ENCODE measurements at places on chromosomes 6 and 20.

DNA sequence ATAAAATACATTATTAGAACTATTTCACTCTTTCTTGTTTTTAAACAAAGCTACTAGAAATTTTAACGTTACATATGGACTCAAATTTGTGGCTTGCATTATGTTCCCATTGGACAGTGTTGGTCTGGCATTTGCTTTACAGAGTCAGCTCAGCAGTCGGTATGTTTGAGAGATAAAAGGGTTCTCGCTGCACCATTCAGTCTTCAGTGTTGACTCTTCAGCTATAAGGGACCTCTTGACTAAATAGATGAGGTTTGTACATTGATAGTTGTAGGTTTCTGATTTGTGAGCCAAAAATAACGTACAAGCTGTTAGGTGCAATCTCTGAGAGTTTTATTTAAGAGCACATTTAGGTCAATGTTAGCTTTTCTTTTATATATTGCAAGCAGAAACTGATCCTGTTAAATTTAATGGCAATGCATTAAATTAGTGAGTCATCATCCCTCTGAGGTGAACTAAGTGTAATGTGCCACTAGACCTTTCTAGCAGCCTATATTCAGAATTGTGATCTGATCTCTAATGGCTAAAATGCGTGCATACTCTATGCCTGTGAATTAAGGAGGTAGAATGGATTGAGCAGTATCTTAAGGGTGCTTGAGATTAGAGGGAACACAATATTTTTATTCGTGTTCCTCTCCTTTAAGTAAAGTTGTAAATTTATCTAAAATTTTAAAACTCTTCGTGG lies 485.6 kb upstream of the SYNCRIP start:
- DNase-seq: no peak

DNA sequence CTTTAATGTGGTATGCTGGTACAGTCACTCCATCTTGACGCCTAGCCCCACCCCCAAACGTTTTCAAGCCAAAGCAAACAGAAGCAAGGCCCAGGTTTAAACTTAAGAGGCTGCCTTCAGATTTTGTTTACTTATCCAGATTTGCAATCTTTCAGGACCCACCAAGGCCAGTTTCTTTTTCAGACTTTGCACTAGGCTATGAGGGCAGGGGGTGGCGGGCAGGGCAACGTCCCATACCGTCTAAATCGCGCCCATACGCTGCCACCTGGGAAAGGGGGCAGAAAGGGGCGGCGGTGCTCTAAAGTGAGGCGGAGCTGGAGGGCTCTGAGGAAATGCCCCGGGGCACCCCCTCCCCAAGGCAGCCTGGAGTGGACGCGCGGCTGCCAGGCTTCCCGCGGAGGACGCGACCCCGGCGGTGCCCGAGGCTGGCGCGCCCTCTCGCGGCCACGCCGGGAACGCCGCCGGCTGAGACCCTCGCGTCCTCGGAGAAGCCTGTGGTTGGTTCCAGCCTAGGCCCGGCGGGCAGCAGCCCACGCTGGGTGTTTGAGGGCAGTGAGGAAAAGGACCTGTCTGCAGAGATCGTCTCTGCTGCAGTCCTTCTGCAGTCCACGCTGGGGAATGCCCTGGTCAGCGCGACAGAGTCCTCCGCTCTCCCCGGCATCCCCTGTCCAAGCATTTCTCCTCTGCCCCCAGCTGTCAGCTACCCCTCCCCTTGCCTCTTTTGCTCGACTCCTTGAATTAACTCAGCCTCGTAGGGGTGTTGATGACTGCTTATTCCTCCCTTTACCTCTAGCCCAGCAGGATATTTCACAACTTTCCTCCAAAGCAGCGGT lies 129.2 kb upstream of the PRND start:
- no peak for DNase-seq

GRCh38 chr6:163386329-163386908 lies 28.1 kb upstream of the QKI start:
- DNase-seq: no peak

GRCh38 chr20:59242714-59243626 lies 57.4 kb upstream of the EDN3 start:
- DNase-seq: no peak

GRCh38 chr6:170237999-170238740 lies 52.7 kb downstream of the DLL1 start:
- DNase-seq: no peak

GRCh38 chr6:35230498-35230897 lies 16.7 kb downstream of the SCUBE3 start:
- no peak for DNase-seq

DNA sequence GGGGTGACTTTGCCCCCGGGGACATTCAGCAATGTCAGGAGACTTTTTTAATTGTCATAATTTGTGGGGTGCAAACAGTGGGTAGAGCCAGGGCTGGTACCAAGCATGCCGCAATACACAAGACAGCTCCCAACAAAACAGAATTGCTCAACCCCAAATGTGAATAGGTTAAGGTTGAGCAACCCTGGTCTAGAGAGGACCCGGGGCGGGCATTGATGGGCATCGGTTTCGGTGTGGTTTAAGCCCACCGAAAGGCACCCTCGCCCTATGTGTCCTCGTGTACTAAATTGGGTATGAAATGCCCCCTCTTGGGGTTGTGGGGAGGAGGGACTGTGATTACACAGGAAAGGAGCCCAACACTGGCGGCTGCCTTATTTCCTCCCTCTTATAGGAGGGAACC lies 36.0 kb downstream of the KIAA1755 start:
- DNase-seq: no peak

GRCh38 chr6:53796791-53797190 lies 2.0 kb downstream of the LRRC1 start:
- DNase-seq: no peak

DNA sequence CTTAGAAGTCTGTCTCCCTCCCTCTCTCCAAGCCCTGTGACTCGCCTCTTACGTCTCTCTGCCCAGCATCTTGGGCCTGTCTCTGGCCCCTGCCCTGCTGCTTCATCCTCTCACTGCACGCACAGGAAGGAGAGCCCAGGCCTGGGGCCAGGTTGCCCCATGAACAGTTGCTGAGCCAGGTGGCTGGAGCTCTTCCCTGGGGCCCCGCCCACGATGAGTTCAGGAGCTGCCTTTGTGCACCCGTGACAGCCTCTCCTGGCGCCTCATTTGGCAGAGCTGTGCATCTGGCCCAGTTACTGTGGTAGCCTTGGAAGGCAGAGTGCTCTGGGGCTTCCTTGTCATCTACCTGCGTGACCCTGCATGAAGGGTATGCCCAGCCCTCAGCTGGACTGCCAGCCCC lies 44.5 kb downstream of the SLC52A3 start:
- no peak for DNase-seq

DNA sequence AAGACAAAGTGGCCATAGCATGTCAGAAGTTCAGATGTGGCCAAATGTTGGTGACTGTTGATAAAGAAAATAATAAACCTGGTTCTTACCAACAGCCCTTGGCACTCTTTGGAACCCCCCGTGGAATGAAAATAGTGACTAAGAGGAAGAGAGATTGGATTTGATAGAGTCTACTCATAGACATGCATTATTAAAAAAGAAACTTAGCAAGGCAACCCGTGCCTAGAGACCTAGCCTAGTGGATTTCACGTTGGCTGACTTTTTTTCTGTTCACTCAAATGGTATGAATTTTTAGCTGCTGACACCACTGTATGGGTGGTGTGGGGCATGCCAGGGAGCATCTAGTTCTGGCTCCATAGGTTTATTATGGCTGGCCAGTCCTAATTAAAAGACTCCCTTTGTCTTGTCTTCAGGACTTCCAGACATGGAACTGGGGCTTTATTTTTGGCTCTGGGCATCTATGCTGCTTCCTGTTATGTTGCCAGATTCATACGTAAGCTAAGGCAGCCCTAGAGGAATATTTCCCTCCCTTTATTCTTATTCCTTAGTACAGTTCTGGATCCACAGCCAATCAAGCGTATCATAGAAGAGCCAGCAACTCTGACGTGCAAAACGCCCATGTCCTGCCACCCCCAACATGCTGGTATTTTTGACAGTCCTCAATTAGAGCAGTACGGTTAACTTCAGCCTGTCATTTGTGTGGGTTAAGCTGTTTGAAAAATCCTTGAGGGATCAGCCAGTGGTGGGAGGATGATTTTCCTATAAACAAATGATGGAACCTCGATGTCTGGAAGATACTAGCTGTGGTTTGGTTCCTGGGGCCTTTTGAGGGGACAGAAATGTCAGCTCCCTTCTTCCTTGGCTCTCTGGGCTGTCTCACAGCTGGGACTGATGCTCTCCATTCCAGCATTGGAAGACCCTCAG lies 127.5 kb downstream of the ISM1 start:
- DNase-seq: no peak

DNA sequence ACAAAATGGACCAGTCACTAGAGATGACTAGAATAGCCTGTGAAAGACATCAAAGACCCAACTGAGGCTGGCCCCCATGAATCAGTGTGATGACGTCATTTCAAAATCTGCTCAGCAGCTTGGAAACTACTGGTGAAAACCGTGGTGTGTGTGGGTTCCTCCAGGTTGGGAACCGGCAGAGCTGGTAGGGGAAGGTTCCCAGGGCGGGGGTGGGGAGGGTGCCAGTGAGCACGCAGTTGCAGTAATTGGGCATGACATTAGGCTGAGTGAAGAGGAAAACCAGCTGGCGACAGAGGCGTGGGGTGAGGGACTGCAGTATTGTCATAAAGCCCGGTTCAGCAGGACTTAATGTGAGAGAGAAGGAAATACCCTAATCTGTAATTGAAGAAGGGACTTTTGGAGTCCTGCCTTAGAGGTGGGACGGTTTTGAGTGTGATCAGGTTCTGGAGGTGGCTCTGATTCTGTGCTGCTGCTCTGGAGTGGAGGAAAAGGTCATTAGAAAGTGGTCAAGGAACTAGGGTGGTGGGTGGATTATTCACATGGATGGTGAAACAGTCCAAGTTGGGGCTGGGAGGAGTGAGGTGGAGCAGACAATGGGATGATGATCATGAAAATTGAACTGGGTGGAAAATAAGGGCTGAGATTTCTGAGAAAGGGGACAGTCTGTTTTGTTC lies 52.0 kb upstream of the MTHFD1L start:
- DNase-seq: no peak

- no peak for DNase-seq
Measured at GRCh38 chr6:45801471-45802289, 214.0 kb downstream of the CLIC5 start.

DNA sequence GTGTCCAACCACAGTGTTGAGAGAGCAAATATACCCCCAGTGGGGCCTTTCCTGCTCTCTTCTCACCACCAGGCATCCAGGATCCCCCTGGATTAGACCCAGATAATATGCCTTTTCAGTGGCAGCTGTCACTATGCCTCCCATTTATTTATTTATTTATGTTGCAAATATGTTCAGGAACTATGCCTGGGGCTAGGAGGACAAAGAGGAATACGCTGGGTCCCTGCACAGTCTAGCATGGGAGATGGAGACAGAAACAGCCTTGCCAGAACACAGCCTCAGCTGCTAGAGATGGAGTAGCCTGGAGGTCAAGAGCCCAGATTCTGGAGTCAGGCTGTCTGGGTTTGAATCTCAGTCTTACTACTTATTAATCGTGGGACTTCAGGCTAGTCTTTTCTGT lies 74.6 kb upstream of the LRFN2 start:
- no peak for DNase-seq

- no peak for DNase-seq
Measured at GRCh38 chr6:161189891-161190290, 84.0 kb downstream of the AGPAT4 start.

- no peak for DNase-seq
Measured at GRCh38 chr6:144160431-144161005, 10.2 kb downstream of the STX11 start.

- no peak for DNase-seq
Measured at GRCh38 chr6:34300332-34300751, 51.5 kb upstream of the SMIM29 start.

GRCh38 chr6:12782136-12782535 lies 65.6 kb downstream of the PHACTR1 start:
- DNase-seq: no peak

DNA sequence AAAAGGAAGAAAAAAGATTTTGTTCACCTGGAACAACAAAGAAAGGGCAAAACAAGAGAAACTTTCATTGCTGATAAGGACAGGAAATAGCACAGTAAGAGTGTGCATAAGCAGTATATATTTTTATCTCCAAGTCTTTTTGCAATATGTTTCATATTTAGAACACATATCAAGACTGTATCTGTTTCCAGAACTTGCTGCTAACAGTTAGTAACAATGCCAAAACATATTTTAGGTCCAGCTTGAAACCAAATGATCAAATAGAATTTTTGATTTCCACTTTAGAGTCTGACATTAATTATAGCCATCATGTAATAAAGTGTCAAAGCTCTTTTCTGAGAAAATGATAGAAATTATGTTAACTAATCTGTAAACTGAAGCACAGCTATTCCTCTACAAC lies 143.5 kb upstream of the SUPT3H start:
- no peak for DNase-seq

DNA sequence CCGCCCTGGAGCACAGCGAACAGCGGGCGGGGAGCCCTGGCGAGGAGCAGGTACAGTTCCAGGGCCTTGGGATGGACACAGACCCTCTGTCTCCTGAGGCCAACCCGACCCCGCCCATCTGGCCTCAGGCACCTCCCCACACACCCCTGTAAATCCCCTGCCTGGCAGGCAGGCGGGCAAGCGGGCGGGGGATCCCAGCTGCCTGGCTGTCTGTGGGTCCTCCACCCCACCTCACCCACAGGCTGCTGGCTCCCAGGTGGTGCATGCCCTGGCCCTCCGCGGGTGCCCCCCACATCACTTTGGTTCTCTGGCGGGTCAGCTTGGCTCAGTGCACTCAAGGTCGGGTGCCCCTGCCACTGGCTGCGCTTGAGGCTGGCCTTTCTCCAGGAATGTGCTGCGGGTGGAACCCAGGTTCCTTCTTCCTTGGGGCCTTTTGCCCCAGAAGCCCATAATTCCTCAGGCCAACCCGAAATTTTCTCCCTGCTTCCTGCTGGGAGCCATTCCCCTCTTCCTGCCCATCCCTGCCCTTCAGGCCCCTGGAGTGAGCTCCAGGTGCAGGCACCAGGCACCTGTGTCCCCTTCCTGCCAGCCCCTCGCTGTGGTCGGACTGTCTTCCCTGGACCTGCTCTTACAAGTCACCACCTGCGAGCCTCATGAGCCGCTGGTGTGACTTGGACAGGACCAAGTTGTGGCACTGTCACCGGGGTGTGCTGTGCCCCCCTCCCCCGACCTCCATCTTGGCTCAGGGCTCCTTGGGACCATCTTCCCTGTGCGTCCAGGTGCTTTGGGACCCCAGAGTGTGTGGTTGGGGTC lies 5.3 kb upstream of the TNFRSF6B start:
- DNase-seq: no peak

DNA sequence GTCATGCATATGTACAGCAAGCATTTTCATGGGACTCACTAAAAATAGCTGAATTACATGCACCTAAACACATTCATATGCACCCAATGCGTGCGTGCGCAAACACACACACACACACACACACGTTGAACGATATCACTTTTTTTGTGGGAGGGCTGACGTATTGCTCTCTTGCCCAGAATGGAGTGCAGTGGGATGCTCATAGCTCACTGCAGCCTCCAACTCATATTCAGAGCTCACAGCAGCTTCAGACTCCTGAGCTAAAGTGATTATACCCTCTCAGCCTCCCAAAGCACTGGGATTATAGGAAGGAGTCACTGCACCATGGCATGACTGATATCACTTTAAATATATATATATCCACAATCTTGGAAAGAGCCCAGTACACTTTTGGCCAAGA lies 620.4 kb upstream of the MANEA start:
- DNase-seq: no peak
